Activated CD4-positive, alpha-beta memory T cell treated with anti-CD3 and anti-CD28 coated beads for 36 hours (primary cell): ENCODE measurements at places on chromosomes 2 and 18. TPM values are rescaled to one million over a fixed set of nuclear protein-coding genes. Genes with fewer than 3 reads are reported as not detected.

Gene C1GALT1C1L
- not detected for total RNA-seq

Gene RFTN2
- total RNA-seq: not detected

Gene AMER3
- total RNA-seq: not detected

Gene ABCG8
- not detected for total RNA-seq

Gene LCT
- 0.05 TPM for total RNA-seq

Gene DOCK10
- total RNA-seq: 134 TPM

Gene SCN7A
- not detected for total RNA-seq
